Type B pancreatic cell (in vitro differentiated cells): ENCODE measurements at places on chromosomes 6 and 20. TPM values are rescaled to one million over a fixed set of nuclear protein-coding genes. Genes with fewer than 3 reads are reported as not detected.

- H3K36me3 ChIP-seq, result peaks cover 3% of the 10 kb centered on the region
- H3K27ac ChIP-seq, result peak overlapping the region; percentile 41
- H3K27me3 ChIP-seq, result peaks cover 72% of the 10 kb centered on the region
- no peak for DNase-seq
- peaks cover 20% of the 10 kb centered on the region for H3K4me1 ChIP-seq
Measured at GRCh38 chr20:23050076-23050838, 785 bp upstream of the THBD start.

DNA sequence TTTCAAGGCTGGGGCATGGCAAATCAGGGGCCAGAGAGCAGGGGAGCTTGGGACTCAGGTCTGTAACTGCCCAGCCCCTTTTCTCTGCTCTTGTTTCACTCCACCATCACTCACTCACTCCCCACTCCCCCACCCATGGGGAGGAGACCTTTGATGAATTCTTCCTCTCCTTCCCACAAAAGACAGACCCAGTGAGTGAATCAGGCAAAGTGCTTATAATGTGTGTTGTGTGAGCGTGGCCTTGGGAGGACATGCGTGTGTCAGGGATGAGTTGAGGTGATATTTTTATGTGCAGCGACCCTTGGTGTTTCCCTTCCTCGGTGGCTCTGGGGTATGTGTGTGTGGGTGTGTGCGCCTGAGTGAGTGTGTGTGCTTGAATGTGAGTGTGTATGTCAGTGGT is 1.0 kb upstream of the CUL9 start:
- H3K4me1 ChIP-seq, result peaks cover 22% of the 10 kb centered on the region
- no peaks in the 10 kb centered on the region for H3K27me3 ChIP-seq
- peak overlapping the region; percentile 94 for H3K4me3 ChIP-seq
- DNase-seq, result no peak

- no peak overlapping the region for H3K4me3 ChIP-seq
- no peaks in the 10 kb centered on the region for H3K36me3 ChIP-seq
- peaks cover 18% of the 10 kb centered on the region for H3K4me1 ChIP-seq
Measured at GRCh38 chr20:59258221-59258621, 42.2 kb upstream of the EDN3 start.

GRCh38 chr6:99514089-99514488 is 1.1 kb downstream of the USP45 start:
- H3K27me3 ChIP-seq, result no peaks in the 10 kb centered on the region
- peak overlapping the region; percentile 95 for H3K4me3 ChIP-seq
- H3K36me3 ChIP-seq, result peaks cover 3% of the 10 kb centered on the region
- DNase-seq, result no peak
- peak overlapping the region; percentile 79 for H3K27ac ChIP-seq

- DNase-seq, result no peak
- no peak overlapping the region for H3K4me3 ChIP-seq
- H3K4me1 ChIP-seq, result peaks cover 20% of the 10 kb centered on the region
Measured at GRCh38 chr6:35049900-35050756, 91.0 kb downstream of the TCP11 start.

DNA sequence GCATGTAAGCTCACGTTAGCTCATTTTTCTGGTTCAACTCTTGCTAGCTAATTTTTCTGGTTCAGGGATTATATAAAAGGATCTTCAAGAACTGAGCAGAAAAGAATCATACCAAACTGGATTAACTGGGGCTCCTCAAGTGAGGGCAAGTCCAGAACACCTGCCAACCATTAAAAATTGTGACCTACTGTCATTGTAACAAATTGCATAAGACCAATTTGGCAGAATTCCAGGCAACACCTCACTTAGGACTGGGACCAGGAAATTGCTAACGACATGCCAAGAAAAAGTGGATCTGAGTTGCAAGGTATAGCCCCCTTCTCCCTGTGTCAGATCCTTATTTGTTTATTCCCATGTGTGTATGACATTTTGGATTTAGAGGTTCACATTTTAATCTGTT is 216.6 kb downstream of the HIVEP2 start:
- H3K36me3 ChIP-seq, result no peaks in the 10 kb centered on the region
- no peak for DNase-seq
- H3K4me3 ChIP-seq, result peak overlapping the region; percentile 34
- peaks cover 3% of the 10 kb centered on the region for H3K27me3 ChIP-seq

DNA sequence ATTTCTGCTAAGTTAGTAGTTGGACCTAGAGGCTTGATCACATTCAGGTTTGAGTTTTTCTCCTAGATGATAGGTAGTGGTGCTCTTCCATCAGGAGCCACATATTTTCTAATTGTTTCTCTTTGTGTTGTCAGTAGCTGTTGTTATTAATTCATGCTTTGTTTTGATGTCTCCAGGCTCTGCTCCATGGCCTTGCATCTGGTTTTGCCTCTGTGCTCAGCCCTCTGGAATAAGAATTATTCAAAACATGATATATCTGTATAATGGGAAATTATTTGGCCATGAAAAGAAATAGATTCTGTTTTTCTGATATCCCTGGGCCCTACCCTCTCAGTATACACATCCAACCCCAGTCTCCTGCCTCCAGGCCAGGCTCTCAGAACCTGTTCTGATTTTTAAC is 184.8 kb downstream of the CDC5L start:
- H3K27me3 ChIP-seq, result peaks cover 27% of the 10 kb centered on the region
- H3K4me1 ChIP-seq, result peaks cover 6% of the 10 kb centered on the region
- H3K36me3 ChIP-seq, result no peaks in the 10 kb centered on the region
- H3K4me3 ChIP-seq, result no peak overlapping the region

- peaks cover 8% of the 10 kb centered on the region for H3K4me1 ChIP-seq
- no peaks in the 10 kb centered on the region for H3K36me3 ChIP-seq
- no peak overlapping the region for H3K4me3 ChIP-seq
Measured at GRCh38 chr6:10613723-10614122, 80.7 kb downstream of the C6orf52 start.

- H3K36me3 ChIP-seq, result no peaks in the 10 kb centered on the region
- H3K27ac ChIP-seq, result no peak overlapping the region
- H3K4me1 ChIP-seq, result no peaks in the 10 kb centered on the region
- DNase-seq, result no peak
Measured at GRCh38 chr6:70282919-70283461, 19.9 kb downstream of the COL9A1 start.

GRCh38 chr6:159163901-159164370 is 5.3 kb upstream of the FNDC1 start:
- peaks cover 5% of the 10 kb centered on the region for H3K4me1 ChIP-seq
- no peak overlapping the region for H3K4me3 ChIP-seq
- DNase-seq, result no peak
- H3K36me3 ChIP-seq, result no peaks in the 10 kb centered on the region

DNA sequence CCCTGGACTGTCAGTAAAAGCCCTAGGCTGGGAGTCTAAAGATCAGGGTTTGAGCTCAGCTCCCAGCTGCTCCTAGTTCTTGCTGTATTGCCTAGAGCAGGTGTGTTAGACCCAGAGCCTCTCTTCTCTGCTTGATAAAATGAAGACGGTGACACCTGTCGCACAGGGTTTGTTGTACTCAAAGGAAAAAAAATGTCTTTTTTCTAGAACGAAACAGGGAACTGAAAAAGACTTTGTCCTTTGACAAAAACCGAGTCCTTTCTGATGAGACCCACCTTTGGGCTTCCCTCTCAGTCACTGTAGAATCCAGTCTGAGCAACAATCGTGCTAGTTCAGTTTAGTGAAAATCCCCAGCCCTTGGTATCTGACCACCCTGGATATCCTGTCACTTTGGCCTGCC is 102.1 kb upstream of the LAMP5 start:
- H3K4me3 ChIP-seq, result no peak overlapping the region
- no peak overlapping the region for H3K27ac ChIP-seq
- H3K27me3 ChIP-seq, result no peaks in the 10 kb centered on the region

DNA sequence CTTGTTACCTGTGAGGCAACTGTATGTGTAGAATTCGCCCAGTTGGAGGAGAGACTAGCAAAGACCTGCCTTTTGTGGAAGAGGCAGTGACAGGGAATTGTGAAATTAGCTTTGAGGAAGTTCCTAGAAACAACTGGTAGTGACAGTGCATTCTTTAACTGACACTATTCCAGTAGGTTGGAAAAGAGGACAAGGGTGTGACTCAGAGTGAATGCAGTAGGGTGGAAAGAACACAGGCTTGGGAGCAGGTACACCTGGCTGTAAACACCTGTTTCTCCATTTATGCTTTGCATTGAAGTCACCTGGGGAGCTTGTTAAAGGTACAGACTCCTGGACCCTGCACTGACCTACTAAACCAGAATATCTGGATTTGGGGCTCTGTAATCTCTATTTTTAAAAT is 295.7 kb downstream of the PHACTR1 start:
- H3K4me3 ChIP-seq, result peak overlapping the region; percentile 93
- peaks cover 22% of the 10 kb centered on the region for H3K4me1 ChIP-seq
- H3K36me3 ChIP-seq, result no peaks in the 10 kb centered on the region
- H3K27ac ChIP-seq, result peak overlapping the region; percentile 76
- DNase-seq, result no peak

DNA sequence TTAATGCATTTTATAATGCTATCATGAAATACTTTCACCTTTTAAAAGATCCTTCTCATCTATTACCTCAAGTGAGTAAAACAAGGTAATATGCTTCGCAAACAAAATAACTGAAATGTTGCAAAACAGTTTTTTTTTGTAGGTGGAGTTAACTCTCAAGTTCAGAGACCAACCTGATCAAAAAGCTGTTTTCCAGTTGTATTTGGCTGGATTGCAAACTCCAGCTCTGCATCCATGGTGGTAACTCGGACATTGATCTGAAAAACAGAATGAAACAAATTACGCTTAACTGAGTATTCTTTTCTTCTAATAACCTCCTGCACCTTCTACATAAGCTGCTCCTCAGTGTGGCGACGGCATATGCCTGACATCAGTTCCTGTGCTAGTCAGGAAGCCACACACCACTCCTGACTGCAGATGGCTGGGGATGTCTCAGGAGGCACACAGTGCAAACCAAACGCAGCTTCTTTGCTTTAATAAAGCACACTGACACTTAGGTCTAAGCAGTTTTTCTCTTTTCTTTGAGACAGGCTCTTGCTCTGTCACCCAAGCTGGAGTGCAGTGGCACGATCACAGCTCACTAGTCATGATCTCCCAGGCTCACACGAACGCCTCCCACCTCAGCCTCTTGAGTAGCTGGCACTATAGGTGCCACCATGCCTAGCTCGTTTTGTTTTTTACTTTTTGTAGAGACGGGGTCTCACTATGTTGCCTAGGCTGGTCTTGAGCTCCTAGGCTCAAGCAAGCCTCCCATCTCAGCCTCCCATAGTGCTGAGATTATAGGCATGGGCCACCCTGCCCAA is 29.9 kb downstream of the EZR start:
- no peaks in the 10 kb centered on the region for H3K27me3 ChIP-seq
- peak overlapping the region; percentile 75 for H3K27ac ChIP-seq
- DNase-seq, result no peak
- H3K36me3 ChIP-seq, result peaks cover 23% of the 10 kb centered on the region

- H3K4me3 ChIP-seq, result no peak overlapping the region
- no peak overlapping the region for H3K27ac ChIP-seq
- no peak for DNase-seq
- peaks cover 28% of the 10 kb centered on the region for H3K36me3 ChIP-seq
- H3K27me3 ChIP-seq, result no peaks in the 10 kb centered on the region
Measured at GRCh38 chr6:111832833-111833418, 40.3 kb downstream of the FYN start.

GRCh38 chr6:75467966-75468365 is 25.6 kb downstream of the FILIP1 start:
- no peak overlapping the region for H3K27ac ChIP-seq
- H3K36me3 ChIP-seq, result no peaks in the 10 kb centered on the region
- no peaks in the 10 kb centered on the region for H3K4me1 ChIP-seq
- H3K27me3 ChIP-seq, result no peaks in the 10 kb centered on the region
- H3K4me3 ChIP-seq, result no peak overlapping the region
- no peak for DNase-seq

- no peak overlapping the region for H3K27ac ChIP-seq
- H3K4me3 ChIP-seq, result no peak overlapping the region
- peaks cover 35% of the 10 kb centered on the region for H3K4me1 ChIP-seq
- no peaks in the 10 kb centered on the region for H3K27me3 ChIP-seq
- no peaks in the 10 kb centered on the region for H3K36me3 ChIP-seq
Measured at GRCh38 chr6:111626441-111626840, 20.8 kb upstream of the TRAF3IP2 start.

GRCh38 chr20:62511915-62512610 is 36.3 kb upstream of the GATA5 start:
- no peaks in the 10 kb centered on the region for H3K27me3 ChIP-seq
- H3K4me1 ChIP-seq, result no peaks in the 10 kb centered on the region
- H3K4me3 ChIP-seq, result no peak overlapping the region

DNA sequence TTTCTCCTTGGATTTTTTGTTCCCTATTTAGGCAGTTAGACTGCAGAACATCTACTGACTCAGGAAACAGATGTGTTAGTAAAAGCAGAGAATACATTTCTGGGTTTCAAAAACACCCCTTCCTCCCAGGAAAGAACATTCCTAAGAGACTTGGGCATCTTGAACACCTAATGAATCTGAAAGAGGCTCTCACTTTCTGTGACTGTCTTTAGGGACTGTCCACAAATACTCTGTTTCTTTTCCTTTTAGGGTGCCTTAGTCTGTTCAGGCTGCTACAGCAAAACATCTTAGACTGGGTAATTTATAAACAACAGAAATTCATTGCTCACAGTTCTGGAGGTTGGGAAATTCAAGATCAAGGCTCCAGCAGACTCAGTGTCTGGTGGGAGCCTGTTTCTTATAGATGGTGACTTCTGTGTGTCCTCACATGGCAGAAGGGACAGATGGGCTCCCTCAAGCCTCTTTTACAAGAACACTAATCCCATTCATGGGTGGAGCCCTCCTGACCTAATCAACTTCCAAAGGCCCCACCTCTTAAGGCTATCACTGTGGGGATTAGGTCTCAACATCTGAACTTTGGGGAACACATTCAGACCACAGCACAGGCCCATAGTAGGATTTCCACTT is 19.4 kb upstream of the CCN5 start:
- DNase-seq, result no peak
- no peak overlapping the region for H3K27ac ChIP-seq

DNA sequence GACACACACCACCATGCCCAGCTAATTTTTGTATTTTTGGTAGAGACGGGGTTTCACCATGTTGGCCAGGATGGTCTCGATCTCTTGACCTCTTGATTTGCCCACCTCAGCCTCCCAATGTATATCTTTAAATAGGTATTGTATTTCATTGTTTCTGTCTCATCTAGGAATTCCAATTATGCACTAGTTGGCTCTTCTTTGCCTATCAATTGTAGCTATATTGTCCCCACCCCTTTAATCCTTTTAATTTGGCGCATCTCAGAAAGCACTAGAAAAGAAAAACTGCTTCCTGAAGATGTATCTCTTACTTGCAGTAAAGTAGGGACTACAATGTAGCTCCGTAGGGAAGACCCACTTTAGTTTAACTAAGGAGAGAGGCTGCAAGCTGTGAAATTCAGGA is 10.5 kb upstream of the MAVS start:
- no peak overlapping the region for H3K4me3 ChIP-seq
- no peaks in the 10 kb centered on the region for H3K4me1 ChIP-seq
- no peaks in the 10 kb centered on the region for H3K27me3 ChIP-seq
- H3K27ac ChIP-seq, result no peak overlapping the region
- H3K36me3 ChIP-seq, result no peaks in the 10 kb centered on the region

- no peak overlapping the region for H3K27ac ChIP-seq
- no peak overlapping the region for H3K4me3 ChIP-seq
- peaks cover 50% of the 10 kb centered on the region for H3K4me1 ChIP-seq
- H3K36me3 ChIP-seq, result peaks cover 35% of the 10 kb centered on the region
Measured at GRCh38 chr20:10637031-10637559, 36.7 kb downstream of the JAG1 start.

- H3K4me3 ChIP-seq, result no peak overlapping the region
- H3K27ac ChIP-seq, result no peak overlapping the region
- no peaks in the 10 kb centered on the region for H3K4me1 ChIP-seq
Measured at GRCh38 chr6:25411316-25411950, 132.3 kb downstream of the CARMIL1 start.

The HLA-DOB gene
- 0.88 TPM in 1 of 2 replicates, not detected in the other for total RNA-seq

The EMILIN3 gene
- 0.67 and 10.3 TPM in 2 replicates for total RNA-seq

The SNRPB gene
- 177 and 193 TPM in 2 replicates for total RNA-seq

The TPBG gene
- total RNA-seq, result 16.9 and 168 TPM in 2 replicates

The KLHDC3 gene
- total RNA-seq, result 96.4 and 104 TPM in 2 replicates

The ZFP57 gene
- not detected in 2 replicates for total RNA-seq

The GUCA1A gene
- 0.41 and 0.57 TPM in 2 replicates for total RNA-seq
